ENCODE measurements at places on chromosomes 2 and 18. TPM values are rescaled to one million over a fixed set of nuclear protein-coding genes. Genes with fewer than 3 reads are reported as not detected.

The DLX2 gene
- total RNA-seq = not detected

The IL1RL2 gene
- not detected for total RNA-seq

The TMEM17 gene
- total RNA-seq = not detected

The ACMSD gene
- total RNA-seq = not detected

The SH3BP4 gene
- total RNA-seq = 0.12 TPM

The RAB6C gene
- total RNA-seq = not detected

The TMEM169 gene
- total RNA-seq = 2.1 TPM

The LYG2 gene
- not detected for total RNA-seq

The PSMD1 gene
- total RNA-seq = 126 TPM

The SCN9A gene
- 3.5 TPM for total RNA-seq

The IL1R1 gene
- 0.22 TPM for total RNA-seq

The MAPK4 gene
- not detected for total RNA-seq

The NEURL3 gene
- total RNA-seq = 1.2 TPM

The FOSL2 gene
- total RNA-seq = 26.1 TPM

The GKN1 gene
- total RNA-seq = not detected

The AAK1 gene
- 113 TPM for total RNA-seq

The PARD3B gene
- 0.83 TPM for total RNA-seq

The EMX1 gene
- not detected for total RNA-seq

The NEUROD1 gene
- not detected for total RNA-seq

The KCNG3 gene
- total RNA-seq = not detected

The ANKRD23 gene
- total RNA-seq = 18.4 TPM

The IL1A gene
- total RNA-seq = 1.7 TPM

The ANKRD36 gene
- 66.1 TPM for total RNA-seq

The EFEMP1 gene
- not detected for total RNA-seq

The RTP5 gene
- total RNA-seq = not detected

The QPCT gene
- total RNA-seq = 0.54 TPM

The GALNT14 gene
- 0.27 TPM for total RNA-seq

The PROKR1 gene
- total RNA-seq = 0.05 TPM

The REG3G gene
- not detected for total RNA-seq

The KLHL29 gene
- 2.2 TPM for total RNA-seq

The TUBB8B gene
- not detected for total RNA-seq

The ABCB6 gene
- total RNA-seq = 22.7 TPM

The SLC5A7 gene
- not detected for total RNA-seq

The MATN3 gene
- not detected for total RNA-seq

The POTEJ gene
- not detected for total RNA-seq

The PROC gene
- total RNA-seq = not detected

The ACSL3 gene
- total RNA-seq = 47.9 TPM

The GPR17 gene
- total RNA-seq = not detected

The RIT2 gene
- total RNA-seq = not detected

The OR6B2 gene
- not detected for total RNA-seq

The HNRNPA3 gene
- 295 TPM for total RNA-seq

The FKBP7 gene
- 1.1 TPM for total RNA-seq

The SCN7A gene
- not detected for total RNA-seq

The CD207 gene
- total RNA-seq = not detected

The SPR gene
- 1.6 TPM for total RNA-seq

The FOXD4L1 gene
- total RNA-seq = 0.10 TPM

The TUBA3D gene
- not detected for total RNA-seq

The MTIF2 gene
- 22.0 TPM for total RNA-seq

The RGPD4 gene
- not detected for total RNA-seq

The IMPA2 gene
- total RNA-seq = 11.3 TPM

The PDE1A gene
- total RNA-seq = not detected

The SKOR2 gene
- not detected for total RNA-seq

The PAX8 gene
- total RNA-seq = 0.66 TPM

The CFC1 gene
- total RNA-seq = not detected

The COLEC12 gene
- not detected for total RNA-seq

The KCNK3 gene
- not detected for total RNA-seq

The TEX44 gene
- not detected for total RNA-seq

The TCF23 gene
- 0.05 TPM for total RNA-seq
